ENCODE measurements at places on chromosomes 1 and 21.
A peak's percentile ranks its signal among the peaks of the same experiment; 100 is the strongest.

GRCh38 chr1:110242731-110243130 lies 32.6 kb downstream of the KCNC4 start:
- DNase-seq = no peak

DNA sequence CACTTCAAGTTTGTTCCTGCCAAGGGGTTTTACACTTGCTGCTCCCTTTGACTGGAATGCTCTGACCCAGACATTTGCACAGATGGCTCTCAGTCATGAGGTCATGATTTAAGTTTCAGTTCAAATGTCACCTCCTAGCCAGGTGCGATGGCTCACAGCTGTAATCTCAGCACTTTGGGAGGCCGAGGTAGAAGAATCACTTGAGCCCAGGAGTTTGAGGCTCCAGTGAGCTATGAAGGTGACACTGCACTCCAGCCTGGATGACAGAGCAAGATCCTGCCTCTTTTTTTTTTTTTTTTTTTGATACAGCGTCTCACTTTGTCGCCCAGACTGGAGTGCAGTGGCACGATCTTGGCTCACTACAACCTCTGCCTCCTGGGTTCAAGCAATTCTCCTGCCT lies 4.5 kb upstream of the ZMYM4 start:
- DNase-seq = no peak

DNA sequence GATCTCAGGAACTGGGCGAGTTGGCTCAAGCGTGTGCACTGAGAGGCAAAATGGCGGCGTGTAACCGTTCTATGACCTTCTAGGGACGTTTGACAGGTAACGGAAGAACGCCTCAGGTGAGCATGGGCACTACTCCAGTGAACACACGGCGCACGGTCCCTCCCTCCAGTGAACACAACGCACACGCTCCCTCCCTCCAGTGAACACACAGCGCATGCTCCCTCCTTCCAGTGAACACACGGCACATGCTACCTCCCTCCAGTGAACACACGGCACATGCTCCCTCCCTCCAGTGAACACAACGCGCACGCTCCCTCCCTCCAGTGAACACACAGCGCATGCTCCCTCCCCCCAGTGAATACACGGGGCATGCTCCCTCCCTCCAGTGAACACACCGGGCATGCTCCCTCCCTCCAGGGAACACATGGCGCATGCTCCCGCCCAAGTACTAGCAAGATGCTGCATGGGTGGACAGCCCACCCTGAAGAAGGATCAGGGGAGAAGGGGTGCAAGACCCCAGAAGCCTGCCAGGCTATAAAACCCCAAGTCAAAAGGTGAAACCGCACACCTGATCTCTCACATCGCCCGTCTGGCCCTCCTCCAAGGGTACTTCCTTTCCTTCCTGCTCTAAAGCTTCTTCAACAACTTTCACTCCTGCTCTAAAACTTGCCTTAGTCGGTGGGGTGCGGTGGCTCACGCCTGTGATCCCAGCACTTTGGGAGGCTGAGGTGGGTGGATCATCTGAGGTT lies 3.5 kb downstream of the C1orf159 start:
- no peak for DNase-seq

DNA sequence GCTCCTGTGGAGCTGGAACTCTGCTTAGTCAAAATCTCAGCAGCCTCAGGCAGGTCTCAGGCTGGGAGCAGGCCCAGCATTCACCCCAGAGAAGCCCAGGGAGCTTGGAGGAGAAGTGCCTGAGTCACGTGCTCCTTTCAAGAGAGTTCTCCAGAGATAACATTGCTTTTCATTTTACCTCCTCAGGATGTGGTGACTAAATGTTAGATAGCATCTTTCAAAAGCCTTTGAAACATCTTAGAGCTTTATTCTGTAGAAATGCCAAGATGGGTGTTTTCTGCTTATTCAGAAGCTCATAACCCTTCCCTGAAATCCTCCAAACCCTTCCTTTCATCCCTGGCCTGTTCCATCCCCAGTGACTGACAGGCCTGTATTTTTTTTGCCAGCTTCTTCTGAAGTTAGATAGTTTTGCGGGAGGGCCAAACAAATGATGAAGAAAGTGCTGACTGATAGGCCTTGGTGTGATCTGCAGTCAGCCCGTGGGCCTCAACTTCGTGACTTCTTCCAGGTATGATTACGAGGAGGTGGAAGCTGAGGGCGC lies 58.0 kb downstream of the PGM1 start:
- DNase-seq = peak; percentile 47

DNA sequence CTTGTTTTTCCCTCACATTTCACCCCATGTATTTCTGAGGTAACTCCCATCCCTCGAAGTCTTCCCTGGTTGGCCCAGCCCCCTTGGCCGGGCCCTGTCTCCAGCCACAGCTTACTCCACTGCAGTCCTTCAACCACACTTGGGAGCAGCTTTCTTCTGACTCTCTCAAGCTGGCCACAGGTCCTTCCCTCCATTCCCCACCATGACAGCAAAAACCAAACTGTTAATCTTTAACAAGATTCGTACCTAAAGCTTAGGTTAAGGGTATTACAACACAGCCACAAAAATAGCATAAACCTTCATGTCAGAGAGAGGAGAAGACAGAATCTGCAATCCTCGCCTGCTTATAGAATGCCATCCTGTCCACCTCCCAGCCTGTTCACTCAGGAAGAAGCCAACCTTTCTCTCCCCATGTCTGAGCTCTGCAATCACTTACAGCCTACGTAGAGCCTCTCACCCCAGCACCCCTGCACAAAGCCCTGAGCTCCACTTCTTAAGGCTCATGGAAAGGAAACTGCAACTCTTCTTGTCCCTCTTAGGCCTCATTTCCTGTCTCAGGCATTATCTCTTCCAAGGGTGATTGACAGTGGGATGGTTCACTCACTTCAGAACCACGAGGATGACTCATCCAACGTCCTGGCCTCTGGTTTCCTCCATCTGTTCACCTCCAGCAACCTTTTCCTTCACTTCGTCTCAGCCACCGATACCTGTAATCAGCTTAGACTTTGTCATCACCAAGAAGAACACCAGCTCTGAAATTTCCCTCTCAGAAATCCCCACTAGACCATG lies 72.8 kb downstream of the CD2 start:
- DNase-seq = peak; percentile 68

DNA sequence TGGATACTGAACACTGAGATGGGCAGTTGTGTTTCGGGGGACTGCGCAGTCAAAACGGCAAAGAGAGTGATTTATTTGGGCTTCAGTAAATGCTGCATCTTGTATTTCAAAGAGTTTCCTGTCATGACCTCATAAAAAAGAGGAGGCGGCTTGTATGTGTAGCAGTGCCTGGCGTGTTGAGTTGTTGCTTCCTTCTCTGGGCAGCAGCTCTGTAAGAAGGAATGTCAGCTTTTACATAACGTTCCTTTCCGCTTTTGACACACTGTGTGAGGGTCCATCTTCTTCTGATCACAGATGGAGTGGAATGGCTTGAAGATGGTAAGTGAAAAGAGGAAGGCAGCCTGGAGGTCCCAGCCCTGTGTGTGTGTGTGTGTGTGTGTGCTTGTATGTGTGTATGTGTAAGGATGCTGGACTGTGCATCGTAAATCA lies 941 bp downstream of the ELAVL4 start:
- no peak for DNase-seq

DNA sequence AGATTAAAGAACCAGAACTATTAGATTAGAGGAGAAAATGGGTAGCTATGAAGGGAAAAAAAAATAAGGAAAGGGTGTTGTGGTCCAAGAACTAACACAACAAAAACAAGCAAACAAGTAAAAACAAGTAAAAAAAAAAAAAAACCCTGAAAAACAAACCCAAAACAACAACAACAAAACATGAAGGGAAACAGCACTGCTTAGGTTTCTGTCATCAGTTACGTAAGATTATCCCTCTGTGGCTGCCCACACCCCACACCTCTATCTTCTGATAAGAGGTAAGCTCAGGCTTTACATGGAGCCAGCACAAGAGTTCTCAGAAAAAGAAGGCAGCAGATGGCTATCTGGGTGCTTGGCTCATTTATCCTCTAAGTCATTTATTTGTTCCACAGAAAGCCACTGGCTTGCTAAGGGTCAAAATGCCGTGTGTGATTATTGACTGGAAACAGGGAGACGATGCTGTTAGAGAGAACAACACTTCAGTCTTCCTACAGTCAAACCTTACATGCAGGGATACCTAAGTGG lies 57.5 kb downstream of the KIAA0319L start:
- DNase-seq = peak; percentile 27

GRCh38 chr1:95086949-95087533 lies 14.3 kb upstream of the ALG14 start:
- DNase-seq = no peak

DNA sequence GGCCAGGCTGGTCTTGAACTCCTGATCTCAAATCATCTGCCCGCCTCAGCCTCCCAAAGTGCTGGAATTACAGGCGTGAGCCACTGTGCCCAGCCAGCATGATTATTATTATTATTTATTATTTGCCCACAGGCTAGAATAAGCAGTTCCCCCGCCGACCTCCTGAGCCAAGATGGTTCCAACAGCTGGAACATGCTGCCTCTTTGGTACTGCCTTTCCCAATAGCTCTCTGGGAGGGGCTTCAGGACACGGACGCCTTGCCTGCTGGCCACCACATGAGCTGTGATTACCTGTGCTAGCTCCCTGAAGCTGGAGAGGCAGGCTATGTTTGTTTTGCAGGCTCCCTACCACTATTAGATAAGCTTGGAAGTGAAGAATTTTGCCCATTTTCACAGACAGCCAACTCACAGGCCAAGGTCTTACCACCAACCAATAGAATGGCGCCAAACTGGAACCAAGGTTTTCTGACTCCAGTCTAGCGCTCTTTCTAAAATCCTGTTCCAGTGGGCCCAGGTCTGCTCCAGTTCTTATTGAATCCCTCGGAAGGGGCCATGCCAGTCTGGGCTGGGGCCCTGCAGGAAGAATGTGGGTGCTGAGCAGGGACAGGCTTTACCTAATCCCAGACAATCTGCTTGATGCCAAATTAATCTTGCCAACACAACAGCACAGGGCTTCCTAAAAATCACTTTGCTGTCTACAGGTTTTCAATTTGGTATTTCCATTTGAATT lies 2.1 kb upstream of the GPR61 start:
- no peak for DNase-seq

- no peak for DNase-seq
Observed at GRCh38 chr1:4664095-4664494, 9.7 kb downstream of the AJAP1 start.

DNA sequence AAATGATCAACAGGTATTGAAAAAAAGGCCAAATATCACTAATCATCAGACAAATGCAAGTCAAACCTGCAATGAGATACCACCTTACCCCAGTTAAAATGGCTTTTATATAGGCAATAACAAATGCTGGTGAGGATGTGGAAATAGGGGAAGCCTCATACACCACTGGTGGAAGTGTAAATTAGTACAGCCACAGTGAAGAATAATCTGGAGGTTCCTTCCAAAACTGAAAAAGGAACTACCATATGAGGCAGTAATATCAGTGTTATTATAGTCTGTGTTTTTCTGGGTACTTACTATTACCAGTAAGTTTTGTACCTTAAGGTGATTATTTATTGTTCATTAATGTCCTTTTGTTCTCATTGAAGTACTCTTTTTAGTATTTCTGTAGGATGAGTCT lies 201.3 kb downstream of the MRPL39 start:
- DNase-seq = no peak

DNA sequence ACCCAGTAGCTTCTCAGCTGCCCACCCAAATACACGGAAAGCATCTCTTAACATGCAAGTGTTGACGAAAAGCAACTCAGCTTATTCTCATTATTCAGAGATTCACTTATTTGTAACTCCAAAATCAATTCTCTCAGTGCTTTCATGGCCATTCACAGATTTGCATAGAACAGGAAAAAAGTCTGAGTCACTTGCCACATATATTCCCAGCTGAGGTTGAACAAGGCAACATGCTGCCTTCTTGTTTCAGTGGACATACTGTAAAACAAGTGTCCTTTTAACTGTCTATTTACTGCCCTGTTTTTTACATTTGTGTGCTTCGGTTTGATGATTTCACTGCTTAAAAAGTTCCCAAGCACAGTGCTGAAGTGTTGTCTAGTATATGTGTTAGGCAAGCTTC lies 273.0 kb downstream of the LTN1 start:
- DNase-seq = no peak

GRCh38 chr1:243939167-243939848 lies 89.3 kb upstream of the AKT3 start:
- DNase-seq = no peak

GRCh38 chr1:1941868-1942752 lies 23.0 kb upstream of the TMEM52 start:
- no peak for DNase-seq

- DNase-seq = no peak
Observed at GRCh38 chr1:5140962-5141361, 486.6 kb downstream of the AJAP1 start.

- no peak for DNase-seq
Observed at GRCh38 chr1:30225357-30225756, 498.0 kb downstream of the MATN1 start.

GRCh38 chr1:3329640-3330281 lies 124.7 kb upstream of the ARHGEF16 start:
- no peak for DNase-seq

DNA sequence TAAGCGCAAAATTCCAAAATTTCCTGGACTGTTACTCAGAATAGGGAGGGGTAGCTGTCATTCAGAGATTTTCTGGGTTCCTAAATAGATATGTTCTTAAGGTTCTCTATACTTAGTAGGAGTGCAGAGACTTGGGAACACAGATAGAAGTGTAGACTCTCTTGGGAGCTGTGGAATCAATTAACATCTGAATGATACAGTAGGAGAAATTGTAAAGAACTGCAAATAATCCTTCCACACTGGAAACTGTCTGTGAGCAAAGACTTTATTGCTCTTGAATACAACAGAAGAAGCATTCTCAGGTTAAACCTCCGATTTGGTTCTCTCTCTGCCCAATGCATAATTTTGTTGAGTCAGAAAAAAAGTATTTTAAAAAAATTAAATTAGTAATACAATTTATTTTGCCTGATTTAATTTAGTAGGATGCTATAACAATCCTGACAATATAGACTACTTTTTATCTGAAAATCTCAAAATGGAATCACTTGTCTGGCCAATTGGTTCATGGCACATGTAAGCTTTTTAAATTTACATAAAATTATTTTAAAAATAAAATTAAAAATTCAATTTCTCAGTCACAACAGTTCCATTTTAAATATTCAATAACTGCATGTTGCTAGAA lies 1754.3 kb downstream of the PLA2G4A start:
- DNase-seq = no peak

DNA sequence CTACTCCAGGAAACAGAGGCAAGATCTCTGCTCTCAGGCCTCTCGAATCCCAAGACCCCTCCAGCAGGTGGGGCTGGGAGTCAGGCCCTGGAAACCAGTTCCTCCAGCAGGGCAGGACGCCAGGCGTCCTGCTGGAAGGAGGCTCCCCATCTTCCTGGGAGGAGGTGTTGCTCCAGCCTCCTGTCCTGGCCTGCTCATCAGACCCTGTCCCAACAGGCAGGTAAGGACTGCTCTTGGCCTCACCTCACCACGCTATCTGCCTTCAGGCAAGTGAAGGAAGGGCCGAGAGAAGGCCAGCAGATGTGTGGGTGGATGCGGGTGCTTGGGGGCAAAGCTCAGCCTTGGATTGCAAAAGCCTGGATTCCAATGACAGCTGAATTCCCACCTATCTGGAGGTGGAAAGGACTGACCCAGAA lies 82.9 kb downstream of the SSBP3 start:
- no peak for DNase-seq

DNA sequence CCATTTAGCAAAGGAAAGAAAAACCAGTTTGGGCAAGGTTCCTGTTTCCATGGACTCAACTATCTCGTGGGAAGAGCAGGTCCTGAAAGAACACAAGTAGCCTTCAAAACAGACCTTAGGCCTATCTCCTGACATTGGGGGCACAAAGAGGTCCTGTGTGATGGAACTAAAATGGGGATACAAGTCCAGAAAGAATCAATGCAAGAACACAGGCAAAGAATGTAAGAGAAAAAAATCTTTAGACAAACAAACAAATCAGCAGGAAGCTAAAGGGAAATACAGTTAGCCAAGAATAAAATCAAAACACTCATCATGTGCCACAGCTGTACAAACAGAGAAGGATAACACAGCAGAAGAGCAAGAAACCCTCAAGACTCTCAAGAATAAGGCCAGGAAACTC lies 28.2 kb downstream of the SLC30A10 start:
- DNase-seq = no peak

Data from CD4-positive, alpha-beta T cell treated with Interleukin-17A for 4 hours (primary cell).